ENCODE measurements at places on chromosomes 2 and 18.
A peak's percentile ranks its signal among the peaks of the same experiment; 100 is the strongest.

GRCh38 chr2:82781176-82781915, 1677.7 kb downstream of the SUCLG1 start:
- DNase-seq: no peak

DNA sequence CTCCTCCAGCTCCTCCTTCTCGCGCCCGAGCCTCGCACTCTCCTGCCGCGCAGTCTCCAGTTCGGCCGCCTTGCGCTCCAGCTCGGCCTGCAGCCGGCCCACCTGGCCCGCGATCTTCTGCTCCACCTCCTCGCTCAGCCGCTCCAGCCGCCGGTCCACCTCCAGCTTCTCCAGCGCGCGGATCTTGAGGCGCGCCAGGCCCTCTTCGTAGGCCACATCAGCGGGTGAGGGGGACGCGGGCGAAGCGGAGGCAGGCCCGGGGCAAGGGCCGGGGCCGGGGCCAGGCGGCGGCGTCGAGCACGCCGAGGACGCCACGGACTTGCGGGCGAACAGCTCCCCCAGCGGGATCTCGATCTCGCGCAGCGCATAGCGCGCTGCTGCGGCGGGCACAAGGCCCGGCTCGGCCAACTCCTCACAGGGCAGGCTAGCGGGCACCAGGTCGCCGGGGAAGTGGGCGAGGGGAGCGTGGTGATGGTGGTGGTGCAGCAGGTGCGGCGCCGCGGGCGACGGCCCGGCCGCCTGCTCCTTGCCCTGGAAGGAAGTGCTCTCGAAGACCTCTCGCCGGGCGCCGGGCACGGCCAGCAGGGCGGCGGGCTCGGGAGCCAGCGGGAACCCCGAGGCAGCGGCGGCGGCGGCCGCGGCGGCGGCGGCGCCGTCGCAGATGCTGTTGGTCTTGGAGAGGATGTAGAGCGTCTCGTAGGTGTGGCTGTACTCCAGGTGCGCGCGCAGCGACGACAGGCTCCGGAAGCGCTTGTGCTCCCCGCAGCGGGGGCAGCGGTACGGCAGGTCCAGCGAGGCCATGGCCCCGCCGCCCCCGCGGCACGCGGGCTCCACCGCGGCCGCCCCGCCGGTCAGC, 15.2 kb downstream of the FBXO41 start:
- DNase-seq: no peak

DNA sequence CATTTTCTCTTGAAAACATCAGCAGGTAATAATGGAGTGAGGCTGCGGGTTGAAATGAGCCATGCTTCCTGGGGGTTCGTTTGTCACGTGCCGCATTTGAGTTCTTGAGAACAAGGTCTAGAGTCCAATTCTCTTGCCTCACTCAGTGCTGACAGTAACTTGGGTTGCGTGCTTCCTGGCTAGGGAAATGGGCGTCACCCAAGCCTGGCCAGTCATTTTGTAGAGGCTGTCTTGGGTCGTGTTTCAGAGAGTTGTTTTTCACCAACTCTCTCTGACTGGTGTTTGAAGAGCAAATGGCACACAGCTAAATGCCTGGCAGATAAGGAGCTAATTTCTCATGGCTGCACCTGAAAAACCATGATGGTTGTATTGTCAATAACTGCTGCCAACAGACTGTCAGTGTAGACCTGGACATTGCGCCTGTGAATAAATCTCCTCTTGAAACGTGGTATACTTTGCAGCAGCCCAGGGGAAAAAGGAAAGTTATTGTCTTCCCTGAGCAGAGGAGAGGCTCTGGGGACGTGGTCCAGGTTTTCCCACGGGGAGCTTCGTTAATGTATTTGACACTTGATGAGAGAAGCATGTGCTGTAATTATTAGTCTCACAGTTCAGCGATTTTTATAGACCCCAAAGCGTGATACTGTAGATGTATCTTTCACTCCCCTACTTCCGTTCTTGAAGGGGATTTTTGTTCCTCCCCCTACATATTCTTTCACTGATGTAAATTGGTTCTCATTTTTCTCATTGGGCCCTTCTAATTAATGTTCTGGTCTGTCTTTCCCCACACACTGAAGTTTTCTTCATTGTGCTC, 196.0 kb downstream of the FHOD3 start:
- no peak for DNase-seq

GRCh38 chr2:393711-394696, 106.1 kb upstream of the ALKAL2 start:
- no peak for DNase-seq

GRCh38 chr2:1788478-1788959, 44.2 kb upstream of the PXDN start:
- no peak for DNase-seq

DNA sequence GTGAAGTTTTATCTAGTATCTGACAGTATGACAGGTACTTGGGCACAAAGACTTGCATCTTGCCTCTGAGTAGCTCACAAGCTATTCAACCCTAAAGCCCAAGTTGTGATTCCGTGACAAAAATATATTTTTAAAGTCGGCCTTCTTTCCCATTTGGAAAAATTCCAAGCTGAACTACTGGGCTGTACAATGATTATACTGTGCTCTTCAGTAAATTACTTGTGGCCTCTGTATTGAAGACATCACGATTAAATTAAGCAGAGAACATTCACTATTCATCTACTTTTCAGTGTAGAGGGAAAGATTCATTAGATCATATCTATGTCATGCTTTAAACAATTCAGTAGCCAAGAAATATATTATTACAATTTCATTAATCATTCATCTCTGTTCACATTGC, 282.2 kb downstream of the CDH2 start:
- no peak for DNase-seq

DNA sequence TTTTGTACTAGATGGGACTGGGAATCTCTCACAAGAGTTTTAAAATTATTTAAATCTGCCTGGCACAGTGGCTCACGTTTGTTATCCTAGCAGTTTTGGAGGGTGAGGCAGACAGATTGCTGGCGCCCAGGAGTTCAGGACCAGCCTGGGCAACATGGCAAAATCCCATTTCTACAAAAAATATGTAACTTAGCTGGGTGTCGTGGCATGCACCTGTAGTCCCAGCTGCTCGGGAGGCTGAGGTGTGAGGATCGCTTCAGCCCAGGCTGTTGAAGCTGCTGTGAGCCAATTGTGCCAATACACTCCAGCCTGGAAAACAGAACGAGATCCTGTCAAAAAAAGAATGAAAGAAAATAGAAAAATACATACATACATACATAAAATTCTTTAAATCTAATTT, 685.7 kb upstream of the PIK3C3 start:
- DNase-seq: no peak

GRCh38 chr2:238910751-238911351, 63.0 kb downstream of the TWIST2 start:
- DNase-seq: no peak

DNA sequence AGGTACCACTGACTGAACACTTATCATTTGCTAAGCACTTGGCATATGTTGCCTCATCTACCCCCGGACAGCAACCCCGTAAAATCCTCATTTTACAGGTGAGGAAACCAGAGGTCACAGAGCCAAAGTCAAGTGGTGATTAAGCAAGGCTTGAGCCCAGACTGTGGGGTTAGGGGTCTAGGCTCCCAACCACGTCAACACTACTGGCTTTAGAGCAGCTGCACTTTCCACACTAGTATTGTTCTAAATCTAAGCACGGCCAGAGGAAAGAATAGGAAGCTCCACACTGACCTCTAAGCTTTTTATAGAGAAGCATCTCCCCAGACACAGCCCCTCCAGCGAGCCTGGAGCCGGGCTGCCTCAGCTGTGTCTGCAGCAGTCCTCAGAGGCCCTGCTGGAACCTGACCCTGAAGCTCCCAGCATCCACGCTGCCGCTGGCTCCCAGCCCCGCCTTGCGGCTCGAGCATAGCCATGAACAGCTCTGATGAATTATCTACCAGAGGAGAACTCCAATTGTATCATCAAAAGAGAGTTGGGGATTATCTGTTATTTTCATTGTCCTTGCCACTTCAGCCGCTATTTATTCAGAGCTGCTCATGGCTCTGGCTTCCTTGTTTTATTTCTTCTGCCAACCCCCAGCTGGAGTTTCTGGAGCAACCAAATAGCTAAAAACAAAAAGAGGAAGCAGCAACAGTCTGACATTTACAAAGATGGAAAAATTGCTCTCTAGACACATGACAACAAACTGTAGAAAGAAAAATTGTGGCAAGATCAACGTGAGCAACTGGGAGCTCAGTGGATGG, 62.2 kb upstream of the RTN4 start:
- no peak for DNase-seq

DNA sequence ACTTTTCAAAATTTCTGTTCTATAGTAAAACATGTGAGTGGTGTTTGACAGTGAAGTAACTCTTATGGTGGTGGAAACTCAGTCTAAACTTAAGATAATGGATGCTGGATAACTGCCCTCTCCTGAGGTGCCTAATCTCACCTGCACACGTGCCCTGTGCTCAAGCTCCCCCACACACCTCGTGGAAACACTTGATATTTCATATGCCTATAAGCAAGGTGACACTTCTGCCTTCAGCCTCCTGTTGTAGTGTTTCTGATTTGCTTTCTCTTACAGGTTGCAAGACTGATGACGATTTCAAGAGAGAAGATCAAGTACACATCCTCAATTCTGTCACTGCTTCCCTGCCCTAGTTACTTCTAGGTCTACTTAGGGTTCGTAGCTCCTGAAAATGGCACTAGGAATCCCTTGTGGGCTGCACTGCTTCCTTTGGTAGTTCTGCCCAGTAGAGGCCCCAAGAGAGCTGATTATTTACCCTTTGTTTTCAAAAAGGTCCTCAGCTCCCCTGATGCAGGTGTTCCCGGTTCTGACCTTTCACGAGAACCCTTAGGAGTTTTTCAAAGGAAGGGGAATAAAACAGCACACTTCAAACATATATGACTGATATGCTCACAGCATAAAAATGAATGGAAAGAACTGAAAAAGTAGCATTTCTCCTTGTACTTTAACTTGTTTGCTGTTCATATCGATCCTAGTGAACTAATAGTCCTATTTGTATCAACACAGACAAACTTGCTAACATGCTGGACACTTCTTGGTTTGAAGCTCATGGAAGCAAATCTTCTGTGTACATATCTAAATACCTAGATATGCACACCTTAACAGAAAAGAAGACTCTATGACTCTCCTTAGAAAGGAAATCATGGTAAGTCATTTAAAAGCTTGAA, 6.7 kb downstream of the CAVIN2 start:
- no peak for DNase-seq

DNA sequence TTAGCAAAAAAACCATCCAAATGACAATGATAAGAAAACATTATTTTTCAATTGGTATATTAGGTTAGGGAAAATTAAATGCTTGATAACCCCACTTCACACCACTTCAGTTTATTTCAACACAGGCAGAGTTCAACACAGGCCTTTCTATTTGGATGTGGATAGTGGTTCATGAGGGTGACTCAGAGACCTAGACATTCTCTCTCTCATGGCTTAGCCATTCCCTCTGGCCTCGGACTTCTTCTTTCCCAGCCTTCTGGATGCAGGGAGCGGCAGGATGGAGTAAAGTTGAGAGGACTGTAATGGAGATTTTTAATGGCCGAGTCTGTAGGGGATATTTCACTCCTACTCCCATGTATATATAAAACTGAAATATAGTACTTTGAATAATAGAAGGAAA, 109.7 kb downstream of the CTNNA2 start:
- peak; percentile 48 for DNase-seq

DNA sequence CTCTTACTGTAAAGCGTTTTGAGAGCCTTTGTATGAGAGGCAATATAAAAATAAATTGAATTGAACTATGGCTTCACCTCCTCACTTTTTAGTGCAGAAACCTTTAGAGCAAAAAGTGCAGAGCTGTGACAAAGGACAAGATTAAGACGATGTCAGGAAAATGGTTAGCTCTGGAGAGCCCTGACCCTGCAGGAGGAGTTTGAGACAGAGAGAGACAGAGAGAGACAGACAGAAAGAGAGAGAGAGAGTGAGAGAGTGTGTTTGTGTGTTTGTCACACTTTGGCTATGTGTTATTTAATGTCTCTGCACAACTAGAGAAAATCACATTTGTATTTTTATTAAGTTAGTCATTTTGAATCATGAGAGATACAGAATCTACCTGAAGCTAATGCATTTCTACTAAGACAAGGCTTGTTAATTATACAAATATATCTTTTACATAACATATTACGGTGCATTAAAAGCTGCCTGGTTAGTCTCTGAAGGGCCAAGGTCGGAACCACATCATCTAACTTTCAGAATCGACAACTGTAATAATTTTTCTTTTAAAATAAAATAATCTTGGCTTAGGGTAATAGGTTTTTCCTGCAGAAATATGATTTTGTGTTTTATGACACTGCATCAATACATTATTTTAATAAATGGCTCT, 423.5 kb upstream of the ZEB2 start:
- DNase-seq: no peak
